ENCODE measurements at places on chromosomes 12 and 14. TPM values are rescaled to one million over a fixed set of nuclear protein-coding genes. Genes with fewer than 3 reads are reported as not detected.

DNA sequence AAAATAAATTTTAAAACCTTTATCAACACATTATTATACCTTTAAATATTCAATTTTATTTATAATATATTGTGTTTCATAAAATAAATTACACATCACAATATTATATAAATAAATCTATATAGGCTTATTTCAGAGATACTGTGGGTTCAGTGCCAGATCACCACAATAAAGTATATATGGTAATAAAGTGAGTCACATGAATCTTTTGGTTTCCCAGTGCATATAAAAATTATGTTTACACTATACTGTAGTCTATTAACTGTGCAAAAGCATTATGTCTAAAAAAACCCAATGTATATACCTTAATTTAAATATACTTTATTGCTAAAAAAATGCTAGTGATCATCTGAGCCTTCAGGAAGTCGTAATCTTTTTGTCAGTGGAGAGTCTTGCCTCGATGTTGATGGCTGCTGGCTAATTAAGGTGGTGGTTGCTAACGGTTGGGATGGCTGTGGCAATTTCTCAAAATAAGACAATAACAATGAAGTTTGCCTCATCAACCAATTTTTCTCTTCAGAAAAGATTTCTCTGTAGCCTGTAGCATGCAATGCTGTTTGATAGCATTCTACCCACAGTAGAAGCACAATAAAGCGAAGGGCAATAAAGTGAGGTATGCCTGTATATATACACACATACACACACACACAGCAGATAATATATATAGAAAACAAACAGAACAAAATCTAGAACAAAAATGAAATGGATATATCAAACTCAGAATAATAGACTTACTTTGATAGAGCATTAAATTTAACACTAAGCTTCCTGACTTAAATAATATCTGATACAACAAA lies 32.4 kb downstream of the CCDC59 start:
- no peak for DNase-seq

GLIPR1L1 gene
- not detected for total RNA-seq

SLC35F4 gene
- total RNA-seq: not detected

DNA sequence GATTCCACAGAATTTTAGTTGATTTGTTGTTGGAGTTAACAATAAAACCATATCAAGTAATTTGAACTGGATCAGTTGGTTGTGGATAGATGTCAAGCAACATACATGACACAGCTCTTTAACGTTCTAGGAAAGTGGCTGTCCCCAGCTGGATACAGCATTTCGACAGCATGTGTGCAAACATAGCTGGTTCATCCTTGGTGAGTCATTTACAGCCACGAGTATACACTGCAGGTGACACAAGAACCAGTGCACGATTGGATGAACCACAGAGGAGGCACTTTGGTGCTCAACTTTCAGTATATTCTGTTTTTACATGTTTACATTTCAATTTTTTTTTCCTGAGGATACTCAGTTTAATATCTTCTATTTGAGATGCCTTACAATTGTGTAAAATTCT lies 242.4 kb downstream of the TMEM117 start:
- DNase-seq: no peak

DNA sequence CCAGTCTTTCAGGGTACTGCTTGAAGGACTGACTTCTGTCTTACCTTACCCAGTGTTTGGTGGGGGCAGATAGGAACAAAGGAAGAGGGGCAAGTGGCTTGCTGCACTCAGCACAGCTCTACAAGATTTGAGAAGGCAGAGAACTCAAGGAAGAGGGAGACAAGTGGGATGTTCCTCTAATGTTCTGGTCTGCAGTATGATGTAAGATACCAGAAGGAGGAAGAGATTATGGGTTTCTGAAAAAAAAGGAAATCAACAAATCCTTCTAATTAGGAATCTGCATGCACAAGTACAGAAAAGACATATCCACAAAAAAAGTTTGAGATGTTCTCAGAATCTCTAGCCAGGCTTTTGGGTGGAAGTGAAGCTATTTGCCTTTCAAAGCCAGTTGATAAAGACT lies 37.1 kb downstream of the USP15 start:
- DNase-seq: no peak

DNA sequence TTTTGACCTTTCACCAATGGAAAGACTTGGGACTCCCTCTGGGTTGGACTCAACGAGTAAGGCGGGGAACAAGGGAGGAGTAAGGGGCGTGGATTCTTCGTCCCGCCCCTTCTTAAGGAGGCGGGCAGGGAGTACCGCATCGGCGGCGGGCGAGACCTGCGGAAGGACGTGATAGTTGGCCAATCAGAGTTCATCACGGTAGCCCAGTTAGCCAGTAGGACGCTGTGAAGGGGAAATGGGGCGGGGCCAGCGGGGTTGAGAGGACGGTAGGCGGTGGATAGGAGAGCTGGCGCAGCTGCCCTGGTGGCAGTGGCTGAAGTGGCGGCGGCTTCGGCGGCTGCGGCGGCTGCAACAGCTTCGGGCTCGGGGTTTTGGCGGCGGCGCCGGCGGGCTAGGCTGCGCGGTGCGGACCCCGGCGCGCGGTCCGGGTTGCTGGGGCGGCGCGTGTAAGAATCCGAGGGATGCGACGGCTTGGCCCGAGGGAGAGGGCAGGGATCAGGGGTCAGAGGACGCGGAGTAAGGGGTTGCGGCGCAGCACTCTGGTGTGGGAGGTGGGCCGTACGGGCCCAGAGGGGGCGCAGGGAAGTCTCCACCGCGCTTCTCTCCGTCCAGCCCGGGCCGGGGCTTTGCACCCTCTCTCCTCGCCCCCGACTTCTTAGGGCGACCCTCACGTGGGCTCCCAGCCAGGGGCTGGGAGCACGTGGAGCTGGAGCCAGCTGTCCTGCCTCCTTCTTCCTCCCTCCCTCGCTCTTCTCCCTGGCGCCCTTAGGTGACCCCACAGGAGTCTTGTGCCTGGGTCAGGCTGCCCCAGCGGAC lies at the start of gene TPCN1:
TPCN1 (plus strand) TSS at position 284 of the 816 bp plus-strand sequence. CDS start 5,389 bp downstream, outside the sequence.
- peak; percentile 99 for DNase-seq

DNA sequence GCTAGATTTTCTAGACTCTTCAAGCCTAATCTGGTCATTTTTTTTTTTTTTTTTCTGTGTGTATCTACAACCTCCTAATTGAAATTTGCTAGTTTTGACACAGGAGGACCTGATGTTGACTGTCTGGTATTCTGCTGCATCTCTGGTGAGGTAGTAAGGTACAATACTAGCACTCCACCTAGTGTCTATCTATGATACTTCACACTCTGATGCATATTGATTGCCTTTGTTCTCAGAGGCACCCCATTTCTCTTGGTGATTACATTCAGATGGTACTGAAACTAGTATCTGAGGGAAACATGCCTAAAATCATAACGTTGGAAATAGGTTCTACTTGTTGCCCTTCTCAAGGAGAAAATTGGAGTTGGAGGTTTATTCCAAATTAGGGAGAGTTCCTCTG lies 930.5 kb upstream of the NOVA1 start:
- no peak for DNase-seq

PTCSC3 gene
- not detected for total RNA-seq

- no peak for DNase-seq
Observed at GRCh38 chr12:132244724-132245295, 84.6 kb downstream of the GALNT9 start.

SERPINA5 gene
- total RNA-seq: not detected

SERPINA12 gene
- total RNA-seq: not detected

CCDC59 gene
- total RNA-seq: 83.3 TPM

Data from natural killer cell treated with Interleukin-12 subunit alpha and Interleukin-12 subunit beta and Interleukin-15 and Interleukin-18, amount 100 ng/mL, for 72 hours (primary cell).